Stimulated activated naive CD8-positive, alpha-beta T cell treated with anti-CD3 and anti-CD28 coated beads, Interleukin-15, amount 100 ng/mL, for 72 hours (primary cell): ENCODE measurements at places on chromosomes 11 and 22.

GRCh38 chr11:38323961-38324761 is 1726.1 kb upstream of the RAG2 start:
- DNase-seq: no peak

- DNase-seq: no peak
Observed at GRCh38 chr22:39847477-39847876, 46.1 kb downstream of the ENTHD1 start.

GRCh38 chr22:30861688-30862552 is 106.7 kb downstream of the MORC2 start:
- peak; percentile 6 for DNase-seq

- no peak for DNase-seq
Observed at GRCh38 chr22:25167834-25168601, 31.6 kb upstream of the CRYBB3 start.

DNA sequence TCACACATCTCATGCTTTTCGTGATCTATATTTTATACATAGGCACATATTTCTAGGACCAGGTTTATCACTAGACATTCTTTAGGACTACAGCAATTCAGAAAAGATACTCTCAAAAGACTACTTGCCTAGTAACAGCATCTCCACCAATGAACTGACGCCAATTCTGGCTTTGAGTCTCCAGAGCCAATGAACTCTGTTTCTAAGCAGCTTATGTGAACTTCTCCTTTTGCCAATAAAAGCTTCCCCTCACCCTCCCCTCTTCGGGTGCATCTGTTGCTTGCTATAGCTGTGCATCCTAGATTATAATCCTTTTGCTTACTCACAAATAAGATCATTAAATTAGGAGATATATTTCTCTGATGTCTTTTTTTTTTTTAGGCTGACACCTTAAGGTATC is 11.4 kb upstream of the ANKK1 start:
- no peak for DNase-seq

DNA sequence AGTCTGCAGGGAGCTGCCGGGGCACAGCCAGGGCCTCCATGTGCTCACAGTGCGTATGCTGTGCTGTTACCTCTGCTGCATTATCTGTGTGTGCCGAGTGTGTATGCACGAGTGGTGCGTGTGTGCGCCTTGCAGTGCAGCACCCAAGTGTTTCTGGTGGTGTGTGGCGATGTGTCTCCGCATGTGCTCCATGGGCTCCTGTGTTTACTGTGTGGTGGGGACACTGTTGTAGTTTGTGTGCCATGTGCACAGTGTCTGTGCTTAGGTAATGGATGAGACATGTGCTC is 31.4 kb downstream of the KCNC1 start:
- DNase-seq: no peak

DNA sequence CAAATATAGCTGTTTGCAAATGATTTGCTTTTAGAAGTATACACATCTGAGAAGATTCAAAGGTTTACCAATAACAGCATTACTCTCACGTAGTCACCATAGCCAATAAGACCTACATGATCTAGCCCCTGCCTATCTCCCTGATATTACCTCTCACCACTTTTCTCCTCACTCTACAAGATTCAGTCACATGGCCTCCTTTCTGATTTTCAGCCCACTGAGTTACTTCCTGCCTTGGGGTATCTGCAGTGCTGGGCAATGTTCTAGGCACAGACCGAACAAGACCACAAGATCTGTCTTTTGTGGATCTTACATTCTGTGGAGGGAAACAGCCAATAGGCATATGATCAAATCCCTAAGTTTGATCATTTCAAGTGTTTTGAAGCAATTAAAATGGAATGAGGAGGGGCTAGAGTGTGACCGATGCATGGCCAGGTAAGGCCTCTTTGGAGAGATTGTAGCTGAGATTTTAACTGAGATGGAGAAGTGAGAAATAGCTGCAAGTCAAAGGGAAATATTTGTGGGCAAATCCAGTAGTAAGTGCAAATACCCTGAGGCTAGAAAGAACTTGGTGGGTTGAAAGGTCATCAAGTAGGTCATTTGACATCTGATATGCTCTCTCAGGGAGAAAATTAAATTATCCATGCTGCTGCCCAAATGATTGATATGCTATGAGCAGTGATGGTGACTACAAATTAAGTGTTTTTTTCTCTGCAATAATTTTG is 43.1 kb downstream of the ARL14EP start:
- DNase-seq: no peak

GRCh38 chr11:23948851-23949250 is 548.0 kb upstream of the LUZP2 start:
- DNase-seq: no peak

- DNase-seq: no peak
Observed at GRCh38 chr11:123093739-123094138, 31.8 kb upstream of the HSPA8 start.
